Esophagus muscularis mucosa (tissue), 4 donors: ENCODE measurements at places on chromosomes 1 and 21. TPM values are rescaled to one million over a fixed set of nuclear protein-coding genes. Genes with fewer than 3 reads are reported as not detected.

DNA sequence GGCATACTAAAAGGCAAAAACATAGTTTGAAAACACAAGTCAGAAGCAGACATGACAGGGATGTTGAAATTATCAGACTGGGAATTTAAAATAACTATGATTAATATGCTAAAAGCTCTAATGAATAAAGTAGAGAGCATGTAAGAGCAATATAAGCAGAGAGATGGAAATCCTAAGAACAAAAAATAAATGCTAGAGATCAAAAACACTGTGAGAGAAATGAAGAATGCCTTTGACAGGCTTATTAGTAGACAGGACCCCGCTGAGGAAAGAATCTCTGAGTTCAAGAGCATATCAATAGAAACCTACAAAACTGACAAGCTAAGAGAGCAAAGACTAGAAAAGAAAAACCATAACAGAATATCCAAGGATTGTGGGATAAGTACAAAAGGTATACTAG lies 93.9 kb downstream of the MPZL1 start:
- no peak for DNase-seq

GRCh38 chr21:36738489-36739126 lies 39.7 kb downstream of the SIM2 start:
- no peak for DNase-seq

The CD84 gene
- total RNA-seq, result 5.8 TPM

GRCh38 chr1:19042675-19043578 lies 86.5 kb upstream of the IFFO2 start:
- no peak for DNase-seq

GRCh38 chr21:25029580-25029979 lies 577.7 kb downstream of the MRPL39 start:
- no peak for DNase-seq
